ENCODE measurements at places on chromosomes 3 and 15.

GRCh38 chr15:82298032-82298431, 35.4 kb downstream of the SAXO2 start:
- DNase-seq: no peak

DNA sequence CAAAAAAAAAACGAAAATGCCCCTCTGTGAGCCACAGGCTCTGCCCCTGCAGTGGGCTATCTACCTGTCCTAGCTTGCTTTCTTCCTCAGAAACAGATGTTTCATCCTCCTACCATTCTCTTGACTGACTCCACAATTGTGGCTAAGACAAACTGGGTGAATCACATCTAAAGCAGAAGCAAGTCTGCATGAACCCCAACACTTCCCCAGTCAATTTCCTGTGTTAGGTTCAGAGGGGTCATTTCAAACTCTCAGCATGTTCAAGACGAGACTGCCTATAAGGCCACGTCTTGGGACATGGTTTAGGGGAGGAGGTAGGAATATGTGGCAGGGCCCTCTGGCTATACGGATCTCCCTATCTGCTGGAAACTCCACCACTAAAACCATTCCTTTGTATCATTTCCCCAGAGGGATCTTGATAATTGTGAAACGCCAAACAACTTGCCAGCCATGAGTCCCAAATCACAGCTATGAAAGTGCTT, 28.6 kb upstream of the ANKDD1A start:
- DNase-seq: no peak

- no peak for DNase-seq
These were observed 55.3 kb upstream of the KIF23 start for GRCh38 chr15:69358850-69359249.

- no peak for DNase-seq
These were observed 34.8 kb upstream of the CEMIP start for GRCh38 chr15:80744415-80744814.

- no peak for DNase-seq
These were observed 118.2 kb upstream of the GOLIM4 start for GRCh38 chr3:168213920-168214319.

- no peak for DNase-seq
These were observed 80.9 kb upstream of the ARHGEF26 start for GRCh38 chr3:154040283-154040682.

DNA sequence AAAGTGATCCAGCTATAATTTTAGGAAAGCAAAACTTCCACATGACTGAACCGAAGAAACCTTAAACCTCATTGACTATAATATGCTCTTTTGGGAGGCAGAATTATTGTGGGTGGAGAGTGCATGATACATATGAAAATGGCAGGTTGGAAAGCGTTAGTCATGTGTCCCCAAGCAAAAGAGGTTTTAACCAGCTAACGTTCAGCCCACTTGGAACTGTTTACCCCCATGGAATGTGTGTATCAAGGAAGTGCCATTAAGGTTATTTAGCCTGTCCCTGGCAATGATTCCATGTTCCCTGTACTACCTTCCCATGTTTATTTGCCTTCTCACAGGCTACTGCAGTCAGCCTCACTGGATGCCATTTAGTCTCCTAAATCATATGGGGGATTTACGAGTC, 44.1 kb upstream of the LRRC58 start:
- no peak for DNase-seq

DNA sequence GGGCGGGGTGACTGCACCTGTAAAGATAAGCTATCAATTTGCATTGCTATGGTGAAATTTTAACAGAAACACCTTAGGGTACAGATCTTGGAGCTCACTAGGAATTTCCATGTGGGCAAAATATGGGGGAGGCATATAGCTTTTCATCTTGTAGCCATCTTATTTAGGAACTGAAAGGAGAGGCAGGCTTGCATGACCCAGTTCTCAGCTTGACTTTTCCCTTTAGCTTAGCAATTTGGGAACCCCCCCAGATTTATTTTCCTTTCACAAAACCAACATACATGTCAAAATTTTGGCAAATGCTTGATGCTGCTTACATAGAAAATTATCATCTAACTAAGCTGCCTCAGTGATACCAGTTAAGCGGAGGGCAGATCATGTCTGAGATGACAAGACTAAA, 55.0 kb upstream of the EIF1B start:
- no peak for DNase-seq

GRCh38 chr15:77921664-77922063, 155.8 kb downstream of the TBC1D2B start:
- DNase-seq: no peak

DNA sequence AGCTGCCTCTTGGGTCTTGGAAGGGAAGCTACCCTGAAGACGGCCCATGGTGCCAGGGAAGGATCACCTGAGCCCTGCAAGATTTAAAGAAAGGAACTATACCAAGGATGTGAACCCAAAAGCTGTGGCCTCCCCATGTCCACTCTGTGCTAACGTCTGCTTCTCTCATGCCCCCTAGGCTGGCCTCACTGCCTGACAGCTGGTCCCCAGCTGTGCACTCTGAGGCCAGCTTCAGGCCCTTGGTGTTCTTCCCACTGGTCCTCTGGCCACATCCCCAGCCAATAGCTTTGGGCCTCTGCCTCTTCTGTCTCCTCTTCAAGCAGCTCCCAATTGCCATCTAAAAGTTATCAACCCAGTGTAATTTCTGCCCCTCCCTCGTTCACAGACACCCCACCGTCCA, 5.2 kb upstream of the LRRK1 start:
- no peak for DNase-seq

- DNase-seq: no peak
These were observed 26.0 kb downstream of the MME start for GRCh38 chr3:155106119-155106518.

DNA sequence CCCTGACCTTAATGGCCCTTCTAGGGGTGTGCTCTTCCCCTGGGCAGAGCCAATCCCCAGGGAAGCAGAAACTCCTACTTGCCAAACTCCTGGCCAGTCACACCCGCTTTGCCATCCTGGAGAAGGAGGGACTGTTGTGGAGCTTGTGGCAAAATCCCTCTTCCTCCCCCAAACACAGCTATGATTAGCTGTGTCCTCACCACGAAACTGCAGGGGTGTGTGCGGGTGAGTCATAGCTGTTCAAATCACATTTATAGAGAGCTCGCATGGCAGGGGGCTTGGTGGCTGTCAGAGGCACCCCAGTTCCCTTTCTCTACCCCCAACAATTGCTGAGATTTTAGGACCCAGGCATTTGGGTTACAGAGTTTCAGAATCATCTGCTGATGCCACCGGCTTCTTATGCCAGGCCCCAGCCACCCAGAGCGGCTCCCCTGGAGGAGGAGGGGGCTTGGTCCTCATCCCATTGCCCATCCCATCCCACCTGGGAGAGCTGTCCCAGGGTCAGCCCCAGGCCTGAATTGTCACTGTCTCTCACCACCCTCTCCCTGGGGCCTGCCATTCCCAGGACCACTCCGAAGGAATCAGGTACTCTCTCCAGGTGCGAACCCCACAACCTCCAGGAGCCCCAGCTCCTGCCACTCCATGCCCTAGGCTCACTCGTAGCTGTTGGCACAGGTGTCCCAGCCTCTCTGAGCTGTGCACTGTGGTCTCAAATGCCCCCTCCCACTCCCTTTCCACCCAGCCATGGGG, 28.8 kb upstream of the MAGEF1 start:
- DNase-seq: no peak

DNA sequence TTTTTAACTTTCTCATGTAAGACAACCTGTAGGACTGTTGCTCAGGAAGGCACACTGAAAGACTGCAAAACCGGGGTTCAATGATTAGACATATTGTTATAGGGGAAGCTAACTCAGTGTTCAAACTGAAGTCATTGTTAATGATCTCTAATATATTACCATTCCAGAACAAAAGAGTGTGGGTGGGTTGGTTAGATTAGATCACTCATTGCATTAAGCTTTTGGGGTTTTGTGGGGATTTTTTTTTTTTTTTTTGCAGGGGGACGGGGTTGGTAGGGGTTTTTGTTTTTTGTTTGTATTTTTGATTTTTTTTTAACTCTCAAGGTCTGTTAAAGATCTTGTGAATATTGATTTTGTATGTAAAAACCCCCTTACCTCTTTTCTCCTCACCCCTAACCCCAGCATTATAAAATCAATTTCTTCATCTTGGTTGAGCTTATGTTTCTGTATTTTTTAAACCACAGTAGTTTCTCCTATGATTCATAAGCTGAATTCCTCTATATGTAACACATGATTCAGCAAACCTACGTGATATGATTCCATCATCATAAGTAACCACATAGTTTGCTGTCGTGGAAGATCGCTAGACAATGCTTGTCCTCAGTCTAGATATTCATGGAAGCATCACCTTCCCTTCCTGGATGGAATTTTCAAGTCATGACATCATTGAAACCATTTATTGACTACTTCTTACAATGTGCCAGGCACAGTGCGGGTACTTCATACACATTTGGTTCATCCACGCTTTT, 544.1 kb upstream of the MDFIC2 start:
- no peak for DNase-seq

DNA sequence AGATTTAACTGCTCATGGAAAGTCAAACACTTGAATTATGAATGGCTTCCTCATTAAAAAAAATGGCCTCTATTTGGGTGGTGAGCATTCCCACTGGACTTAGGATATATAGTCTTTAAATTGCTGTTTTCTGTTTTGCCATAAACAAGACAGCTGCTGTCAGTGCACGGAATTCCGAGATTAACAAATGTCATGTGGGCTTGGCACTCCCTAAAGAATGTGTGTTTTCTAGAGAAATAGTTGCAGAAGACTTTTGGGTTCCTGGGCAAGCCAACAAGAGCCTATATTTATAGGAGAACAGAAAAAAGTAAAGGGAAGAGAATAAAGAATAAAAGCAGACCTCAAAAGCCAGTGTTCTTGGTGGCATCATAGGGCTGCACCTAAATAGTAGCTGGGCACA, 13.6 kb upstream of the TFG start:
- DNase-seq: no peak

DNA sequence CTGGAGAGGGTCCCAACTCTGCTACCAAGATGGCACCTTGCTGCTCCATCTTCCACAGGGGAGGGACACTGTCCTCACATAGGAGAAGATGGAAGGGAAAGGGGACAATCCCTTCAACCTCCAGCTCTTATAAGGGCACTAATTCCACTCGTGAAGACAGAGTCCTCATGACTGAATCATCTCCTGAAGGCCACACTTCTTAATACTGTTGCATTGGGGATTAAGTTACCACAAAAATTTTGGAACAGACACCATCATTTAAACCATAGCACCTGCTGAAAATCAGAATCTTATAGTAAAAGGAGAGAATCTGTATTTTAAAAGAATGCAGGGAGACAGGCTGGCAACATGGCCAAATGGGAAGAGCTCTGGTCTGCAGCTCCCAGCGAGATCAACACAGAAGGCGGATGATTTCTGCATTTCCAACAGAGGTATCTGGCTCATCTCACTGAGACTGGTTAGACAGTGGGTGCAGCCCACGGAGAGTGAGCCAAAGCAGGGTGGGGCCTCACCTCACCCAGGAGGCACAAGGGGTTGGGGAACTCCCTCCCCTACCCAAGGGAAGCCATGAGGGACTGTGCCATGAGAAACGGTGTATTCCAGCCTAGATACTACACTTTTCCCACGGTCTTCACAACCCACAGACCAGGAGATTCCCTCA, 69.4 kb upstream of the LIPC start:
- DNase-seq: no peak

GRCh38 chr3:85387913-85388505, 429.2 kb downstream of the CADM2 start:
- DNase-seq: peak; percentile 90

GRCh38 chr3:58471025-58471887, 20.6 kb upstream of the KCTD6 start:
- peak; percentile 16 for DNase-seq

DNA sequence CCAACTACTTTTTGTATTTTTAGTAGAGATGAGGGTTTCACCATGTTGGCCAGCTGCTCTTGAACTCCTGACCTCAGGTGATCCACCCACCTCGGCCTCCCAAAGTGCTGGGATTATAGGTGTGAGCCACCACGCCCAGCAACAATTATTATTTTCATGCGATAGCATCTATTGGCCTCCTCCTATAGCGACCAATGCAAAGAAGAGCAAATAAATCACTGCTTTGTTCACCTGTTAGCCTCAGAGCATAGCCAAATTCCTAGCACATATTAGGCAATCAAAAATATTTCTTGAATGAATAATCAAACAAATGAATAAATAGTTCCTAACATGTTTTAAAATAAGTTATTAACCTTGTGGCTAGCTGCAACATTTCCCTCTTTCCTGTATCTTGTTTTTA, 36.8 kb upstream of the TNFSF10 start:
- no peak for DNase-seq

GRCh38 chr3:190886945-190887344, 24.5 kb upstream of the GMNC start:
- DNase-seq: no peak

GRCh38 chr3:127645371-127646015, 16.5 kb downstream of the PODXL2 start:
- no peak for DNase-seq

All from G401 (cell line).